Activated T-helper 1 cell treated with anti-CD3 and anti-CD28 coated beads, Interleukin-12 subunit alpha, Interleukin-12 subunit beta, Interleukin-2, Interleukin-4 antibody, amounts not matched to agents 30 ng/mL and 10 ng/mL and 1 ng/mL, durations not matched to agents 14 hours and 24 hours and 36 hours (primary cell): ENCODE measurements at places on chromosomes 2 and 18.

- DNase-seq, result no peak
Measured at GRCh38 chr2:107462181-107462580, 364.5 kb upstream of the RGPD4 start.

GRCh38 chr2:176960061-176960460 lies 252.5 kb upstream of the HNRNPA3 start:
- DNase-seq, result no peak

DNA sequence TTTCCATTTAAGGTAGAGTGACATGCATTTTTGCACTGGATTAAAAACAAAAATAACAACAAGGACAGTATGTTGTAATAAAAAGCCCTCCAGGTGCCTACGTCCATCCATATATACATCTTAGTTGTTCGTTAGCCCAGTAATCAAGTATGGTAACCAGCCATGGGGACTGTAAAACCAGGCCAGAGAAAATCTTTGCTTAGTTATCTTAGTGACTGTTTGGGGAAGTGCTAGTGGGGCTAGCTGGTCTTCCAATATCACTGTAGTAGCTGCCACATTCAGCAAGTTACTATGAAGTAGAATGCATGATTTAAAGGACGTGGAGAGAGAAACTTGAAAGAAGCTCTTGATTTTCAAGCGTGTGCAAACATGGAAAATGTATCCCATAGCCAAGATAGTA lies 95.9 kb upstream of the STON1 start:
- DNase-seq, result no peak

DNA sequence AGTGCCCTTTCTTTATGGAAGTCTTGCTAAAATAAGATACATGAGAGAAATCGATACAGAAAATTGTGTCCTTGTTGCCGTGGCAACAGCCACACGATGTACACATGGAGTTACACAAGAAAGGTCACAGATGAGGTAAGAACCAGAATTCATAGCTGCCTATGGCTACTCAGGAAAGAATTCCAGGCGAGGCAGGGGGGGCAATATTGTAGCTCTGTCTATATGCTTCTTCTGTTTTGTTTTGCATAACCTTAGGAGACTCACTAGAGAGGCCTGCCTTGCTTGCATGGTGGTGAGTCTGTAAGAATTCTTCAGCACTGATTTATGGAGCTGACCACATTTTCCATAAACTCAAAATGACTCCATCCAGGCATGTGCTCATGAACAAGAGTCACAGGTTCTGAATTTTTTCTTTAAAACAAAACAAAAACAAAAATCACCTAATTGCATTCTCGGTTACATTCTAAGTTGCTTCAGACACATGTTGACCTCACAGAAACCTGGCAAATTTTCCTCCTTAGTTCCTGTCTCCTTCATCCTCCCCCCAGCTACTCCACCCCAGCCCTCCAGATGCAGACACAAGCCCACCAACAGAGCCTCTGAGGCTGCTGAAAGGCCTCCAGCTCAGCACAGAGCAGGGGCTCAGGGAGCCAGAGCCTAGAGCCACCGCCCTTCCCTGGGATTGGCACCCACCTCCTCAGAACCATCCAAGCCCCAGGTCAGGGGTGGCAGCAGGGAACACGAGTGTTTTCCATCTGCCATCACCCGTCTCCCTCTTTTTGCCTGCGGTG lies 183.5 kb downstream of the ANTXR1 start:
- DNase-seq, result no peak

DNA sequence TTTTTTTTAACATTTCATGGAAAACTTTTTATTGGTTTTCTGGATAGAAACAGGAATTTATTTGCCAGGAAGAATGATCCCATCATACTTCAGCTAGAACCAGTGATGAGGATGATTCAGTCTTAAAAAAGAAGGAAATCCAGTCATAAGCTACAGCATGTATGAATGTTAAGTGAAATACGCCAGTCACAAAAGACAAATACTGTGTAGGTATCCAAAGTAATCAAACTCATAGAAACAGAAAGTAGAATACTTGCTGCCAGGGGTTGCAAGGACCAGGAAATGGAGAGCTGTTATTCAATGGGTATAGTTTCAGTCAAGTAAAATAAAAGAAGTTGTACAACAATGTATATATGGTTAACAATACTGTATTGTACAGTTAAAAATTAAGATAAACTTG lies 21.3 kb downstream of the PSME4 start:
- DNase-seq, result no peak
